ENCODE measurements at places on chromosomes 12 and 14.

GRCh38 chr12:53726946-53727309 is 324 bp downstream of the CALCOCO1 start:
- DNase-seq = no peak

DNA sequence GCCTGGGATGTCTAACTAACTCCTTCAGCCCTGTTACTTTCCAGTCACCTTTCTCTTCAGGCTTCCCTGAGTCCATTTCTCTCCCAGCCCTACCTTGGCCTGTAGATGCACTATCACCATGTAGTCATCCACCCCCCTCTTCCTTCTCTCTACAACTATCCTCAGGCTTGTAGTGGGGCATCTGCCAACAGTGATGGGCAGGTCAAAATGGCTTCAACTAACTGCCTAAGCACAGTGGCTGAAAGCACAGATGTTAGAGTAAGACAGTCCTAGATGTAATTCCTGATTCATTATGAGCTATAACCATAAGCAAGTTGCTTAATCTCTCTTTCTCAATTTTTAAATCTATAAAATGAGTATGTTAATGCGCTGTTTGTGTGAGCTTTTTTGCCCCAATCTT is 133.6 kb upstream of the NAV3 start:
- DNase-seq = peak; percentile 12

GRCh38 chr12:96234591-96235483 is 40.7 kb downstream of the ELK3 start:
- DNase-seq = peak; percentile 63

GRCh38 chr12:43730283-43730682 is 28.3 kb downstream of the PUS7L start:
- DNase-seq = no peak

- DNase-seq = no peak
Measured at GRCh38 chr14:70699646-70700045, 57.9 kb downstream of the TTC9 start.

- DNase-seq = no peak
Measured at GRCh38 chr14:90836692-90837063, 20.4 kb upstream of the TTC7B start.

DNA sequence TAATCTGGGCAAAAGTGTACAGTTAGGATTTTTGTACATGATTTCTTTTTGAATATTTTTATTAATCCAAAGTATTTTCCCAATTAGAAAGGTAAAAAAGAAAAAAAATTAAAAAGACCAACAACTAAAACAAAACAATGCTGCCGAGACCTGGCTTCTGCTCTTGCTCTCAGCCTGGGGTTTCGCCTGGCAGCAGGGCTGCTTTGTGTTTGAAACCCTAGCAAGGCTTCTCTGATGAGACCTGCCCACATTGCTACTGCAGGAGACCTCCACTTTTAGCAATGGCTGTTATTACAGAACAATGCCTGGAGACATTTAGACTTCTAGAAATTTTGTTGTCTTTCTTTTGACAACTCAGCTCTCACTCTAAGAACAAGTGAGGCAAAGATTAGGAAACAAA is 1153.0 kb upstream of the TMEM132C start:
- DNase-seq = no peak

DNA sequence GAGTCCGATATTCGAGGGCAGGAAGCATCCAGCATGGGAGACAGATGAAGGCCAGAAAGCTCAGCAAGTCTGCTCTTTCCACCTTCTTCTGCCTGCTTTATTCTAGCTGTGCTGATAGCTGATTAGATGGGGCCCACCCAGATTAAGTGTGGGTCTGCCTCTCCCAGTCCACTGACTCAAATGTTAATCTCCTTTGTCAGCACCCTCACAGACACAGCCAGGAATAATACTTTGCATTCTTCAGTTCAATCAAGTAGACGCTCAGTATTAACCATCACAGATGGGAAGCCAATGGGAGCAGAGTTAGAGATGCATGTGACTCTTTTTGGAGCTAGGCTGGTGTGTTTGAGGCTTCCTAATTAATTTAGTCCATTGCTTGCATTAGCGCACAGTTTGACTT is 17.0 kb downstream of the C12orf75 start:
- DNase-seq = no peak

DNA sequence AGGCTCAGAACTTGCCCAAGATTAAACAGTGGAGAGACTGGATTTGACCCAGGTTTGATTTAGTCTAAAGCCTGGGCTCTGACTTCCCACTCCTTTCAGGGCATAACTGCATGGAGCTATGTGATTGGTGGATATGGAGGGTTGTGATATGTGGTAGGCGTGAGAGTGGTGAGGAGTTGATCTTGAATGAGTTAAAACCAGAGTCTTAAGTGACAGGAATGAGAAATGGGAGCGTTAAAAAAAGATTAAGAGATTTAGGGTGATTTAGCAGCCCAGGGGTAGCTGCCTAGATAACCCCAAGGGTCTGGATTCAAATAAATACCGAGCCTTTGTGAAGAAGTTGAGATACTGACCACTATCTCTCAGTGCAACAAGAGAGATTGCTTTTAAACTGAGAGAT is 8.4 kb downstream of the SYNDIG1L start:
- DNase-seq = no peak

DNA sequence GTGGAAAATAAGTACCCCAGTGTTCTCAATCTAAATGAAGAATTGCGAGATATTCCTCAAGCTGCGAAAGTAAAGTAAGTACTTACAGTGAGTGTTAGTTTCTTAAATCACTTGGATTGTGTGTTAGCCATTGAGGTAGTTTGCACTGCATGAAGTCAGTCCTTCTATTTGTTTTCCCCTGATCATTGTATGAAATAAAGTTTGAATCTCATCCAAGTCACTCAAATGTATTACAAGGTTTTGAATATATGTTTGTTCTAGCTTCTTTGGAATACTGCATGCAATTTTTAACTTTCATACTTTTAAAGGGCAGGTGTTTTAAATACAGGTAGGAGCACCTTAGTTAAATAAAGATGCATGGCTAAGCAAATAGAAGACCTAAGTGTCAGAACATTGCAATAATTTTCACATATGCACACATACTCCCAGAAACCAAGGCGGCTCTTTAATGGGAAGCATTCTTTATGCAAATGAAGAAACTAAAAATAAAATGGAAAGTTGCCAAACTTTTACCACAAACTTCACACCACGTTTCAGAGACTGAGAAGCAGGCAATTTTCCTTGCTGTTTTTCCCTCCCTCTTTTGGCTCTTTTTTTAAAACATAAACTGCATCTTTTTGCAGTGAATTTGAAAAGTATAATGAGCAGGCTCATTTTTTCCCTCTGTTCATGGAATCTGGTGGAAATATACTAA is 105.6 kb downstream of the GPR135 start:
- peak; percentile 46 for DNase-seq

GRCh38 chr12:13203034-13203922 is 6.8 kb downstream of the EMP1 start:
- peak; percentile 40 for DNase-seq

- DNase-seq = peak; percentile 34
Measured at GRCh38 chr14:79544698-79545070, 666.6 kb downstream of the DIO2 start.
